ENCODE measurements at places on chromosomes 6 and 20.

DNA sequence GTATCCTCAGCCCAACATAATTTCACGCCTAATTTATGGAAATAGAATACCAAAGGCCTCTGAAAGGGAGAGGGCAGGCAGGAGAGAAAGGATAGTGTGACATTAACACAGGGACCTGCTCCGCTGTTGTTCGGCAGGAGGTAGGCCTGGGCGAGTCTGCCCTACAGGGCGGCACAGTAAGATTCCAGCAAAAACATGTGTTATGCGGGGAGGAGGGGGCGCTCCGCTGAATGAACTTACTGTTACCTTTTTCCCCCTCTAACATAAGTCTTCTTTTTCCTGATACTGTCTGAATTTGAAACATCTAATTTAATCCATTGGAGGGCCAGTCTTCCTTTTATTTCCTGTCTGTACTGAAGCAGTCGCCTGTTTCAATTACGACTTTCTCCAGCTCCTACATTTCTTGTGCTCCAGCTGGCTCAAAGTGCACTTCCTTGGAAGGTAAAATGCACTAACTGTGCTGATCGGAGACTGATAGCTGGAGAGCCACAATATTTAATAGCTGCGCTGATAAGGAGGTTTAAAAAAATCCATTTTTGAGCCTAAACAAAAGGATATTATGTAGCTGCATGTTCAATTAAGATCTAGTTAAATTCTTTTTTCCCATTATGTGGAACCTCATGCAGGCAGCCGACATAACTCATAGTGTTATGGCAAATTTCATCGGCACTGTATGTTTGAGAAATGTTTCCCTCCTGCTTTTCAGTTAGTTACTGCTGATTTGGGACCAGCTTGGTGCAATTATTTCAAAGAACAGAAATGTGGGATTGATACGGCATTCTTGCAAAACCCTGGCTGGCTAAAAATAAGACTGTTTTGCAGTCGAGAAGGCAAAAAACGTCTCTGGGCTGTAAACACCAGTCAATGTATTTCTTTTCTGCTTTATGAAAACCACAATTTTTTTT, 193.0 kb downstream of the FOXC1 start:
- DNase-seq = no peak

- DNase-seq = no peak
Observed at GRCh38 chr6:3119040-3119723, 671 bp downstream of the BPHL start.

DNA sequence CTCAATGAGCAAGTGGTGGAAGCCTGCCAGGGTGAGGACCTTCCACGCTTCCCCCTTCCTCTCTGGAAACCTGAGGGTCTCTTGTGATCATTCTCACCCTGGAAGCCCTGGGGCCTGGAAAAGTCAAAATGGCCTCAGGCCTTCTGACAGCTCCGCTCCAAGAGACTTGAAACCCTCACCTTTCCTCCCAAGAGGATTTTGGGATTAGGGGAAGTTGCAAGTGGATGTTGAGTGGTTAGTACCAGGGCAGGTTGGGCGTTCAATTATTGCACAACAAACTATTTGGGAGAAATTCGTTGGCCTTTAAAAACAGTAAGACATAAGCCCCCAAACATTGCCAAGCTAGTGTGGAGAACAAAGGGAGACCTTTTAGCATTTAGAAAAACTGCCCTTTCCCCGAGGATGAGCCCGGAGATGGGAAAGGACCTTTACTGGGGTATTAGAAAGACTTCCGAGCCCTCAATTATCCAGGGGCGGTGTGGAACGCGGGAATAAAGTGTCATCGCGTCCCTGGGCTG, 4.7 kb downstream of the NKX2-2 start:
- no peak for DNase-seq

GRCh38 chr6:43831191-43831590, 61.2 kb downstream of the VEGFA start:
- no peak for DNase-seq

- no peak for DNase-seq
Observed at GRCh38 chr6:169573883-169574282, 127.9 kb downstream of the WDR27 start.

All from AML-193 (cell line).